Kidney epithelial cell (primary cell): ENCODE measurements at places on chromosomes 2 and 18.

DNA sequence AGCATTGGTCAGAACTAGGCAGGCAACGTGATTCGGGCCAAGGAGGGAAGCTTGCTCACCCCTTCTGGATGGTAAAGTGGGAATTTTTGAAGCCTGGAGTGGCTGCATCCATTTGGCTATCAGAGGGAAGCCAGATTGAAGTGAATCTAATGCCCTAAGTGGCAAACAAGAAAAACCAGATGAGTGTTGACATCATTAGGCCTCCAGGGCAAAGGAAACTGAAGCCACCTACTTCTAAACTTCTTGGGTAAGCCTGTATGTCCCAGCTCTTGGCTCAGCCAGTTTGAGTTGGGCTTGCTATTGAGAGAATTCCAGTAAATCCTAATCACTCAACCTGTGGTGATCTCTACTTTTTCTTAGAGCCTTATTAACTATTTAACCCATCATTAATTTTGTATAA is 20.9 kb downstream of the SOX11 start:
- no peak for DNase-seq

DNA sequence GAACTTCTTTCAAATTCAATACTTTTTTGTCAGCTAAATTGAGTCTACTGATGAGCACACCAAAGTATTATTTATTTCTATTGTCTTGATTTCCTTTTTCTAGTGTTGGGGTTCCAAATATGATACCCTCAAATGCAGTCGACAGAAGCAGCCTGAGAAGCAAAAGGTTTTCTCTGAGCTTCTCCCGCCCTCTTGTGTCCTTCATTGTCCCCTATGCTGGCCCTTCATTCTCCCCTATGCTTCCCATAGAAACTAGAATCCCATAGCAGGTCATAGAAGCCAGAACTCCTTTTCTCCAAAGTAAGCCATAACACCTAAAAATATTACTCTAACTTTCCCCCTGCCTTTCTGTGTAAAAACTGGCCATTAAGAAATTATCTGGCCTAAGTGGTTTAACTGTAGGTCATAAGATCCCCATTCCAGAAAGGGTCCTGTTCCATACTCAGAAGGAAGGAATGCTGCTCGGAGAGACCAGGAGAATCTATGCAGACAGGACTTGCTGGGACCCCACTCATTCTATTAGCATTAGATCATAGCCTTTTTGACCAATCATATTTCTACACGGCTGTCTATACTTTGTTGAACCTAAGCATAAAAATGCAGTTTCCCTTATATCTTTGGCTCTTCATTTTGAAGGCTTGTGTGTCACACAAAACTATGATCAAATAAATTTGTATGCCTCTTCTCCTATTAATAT is 764.6 kb upstream of the PKDCC start:
- DNase-seq: no peak

GRCh38 chr2:134704173-134704572 is 14.6 kb downstream of the TMEM163 start:
- no peak for DNase-seq

GRCh38 chr18:68121308-68121707 is 593.6 kb downstream of the TMX3 start:
- DNase-seq: no peak

GRCh38 chr2:155157065-155157464 is 458.6 kb downstream of the KCNJ3 start:
- no peak for DNase-seq

DNA sequence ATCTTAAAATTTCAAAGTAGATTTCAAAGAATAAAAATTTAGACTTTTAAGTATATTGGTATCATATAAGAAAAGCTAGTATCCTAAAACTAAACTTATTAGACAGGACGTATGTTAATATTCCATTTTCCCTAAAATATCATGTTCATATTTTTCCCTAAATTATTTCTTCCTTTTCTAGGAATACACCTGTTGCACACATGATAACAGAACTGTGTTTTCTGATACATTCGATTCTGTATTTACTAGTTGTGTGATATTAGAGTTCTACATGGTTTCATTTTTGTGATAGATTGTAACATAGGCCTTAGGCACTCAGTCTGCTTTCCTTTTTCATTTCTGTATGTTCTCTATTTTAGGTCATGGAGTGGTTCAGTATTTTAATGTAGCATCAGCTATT is 10.9 kb downstream of the RBM45 start:
- DNase-seq: no peak

DNA sequence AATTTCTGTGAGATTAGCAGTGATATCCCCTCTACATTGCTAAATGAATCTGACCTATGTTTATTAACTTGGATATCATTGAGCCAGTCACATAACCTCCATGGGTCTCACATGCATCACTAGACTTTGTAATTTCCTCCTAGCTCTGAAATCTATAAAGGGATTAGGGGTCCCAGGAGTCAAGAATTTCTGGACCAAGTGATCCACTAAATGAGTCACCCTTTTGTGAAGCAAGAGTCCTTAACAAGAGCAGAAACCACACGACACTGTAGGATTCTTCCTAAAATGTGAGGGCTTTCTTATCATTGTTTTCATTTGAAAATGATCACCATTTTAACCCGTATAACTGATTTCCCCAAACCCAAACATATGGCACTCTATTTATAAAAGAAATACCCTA is 90.3 kb downstream of the DHRS9 start:
- no peak for DNase-seq

DNA sequence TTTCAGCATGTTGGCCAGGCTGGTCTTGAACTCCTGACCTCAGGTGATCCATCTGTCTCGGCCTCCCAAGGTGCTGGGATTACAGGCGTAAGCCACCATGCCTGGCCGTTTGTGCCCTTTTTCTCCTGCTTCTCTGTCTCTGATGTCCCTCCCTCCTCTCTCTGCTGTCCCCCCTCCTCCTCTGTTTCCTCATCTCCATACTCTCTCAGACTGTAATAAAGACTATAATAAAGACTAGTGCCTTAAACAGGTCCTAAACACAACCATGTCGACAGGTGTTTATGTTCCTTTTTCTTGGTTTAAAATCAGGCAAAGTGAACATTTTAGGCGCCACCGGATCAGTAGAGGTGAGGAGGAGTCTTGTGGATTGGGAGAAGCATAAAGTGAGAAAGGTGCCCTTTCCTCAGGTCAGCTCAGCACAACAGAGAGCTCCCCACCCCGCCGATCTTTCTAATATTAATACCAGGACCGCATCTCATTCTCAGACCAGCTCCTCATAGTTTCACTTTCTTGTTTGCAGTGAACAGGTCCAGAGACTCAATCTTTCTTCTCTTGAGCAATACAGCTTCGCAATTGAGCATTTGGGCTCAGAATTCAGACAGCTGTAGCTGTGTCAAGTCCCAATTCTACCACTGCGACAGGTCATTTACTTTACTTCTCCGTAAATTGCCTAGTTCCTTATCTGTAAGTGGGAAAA is 23.7 kb downstream of the TIMM21 start:
- no peak for DNase-seq

GRCh38 chr2:32864334-32865111 is 82.2 kb upstream of the LTBP1 start:
- no peak for DNase-seq

DNA sequence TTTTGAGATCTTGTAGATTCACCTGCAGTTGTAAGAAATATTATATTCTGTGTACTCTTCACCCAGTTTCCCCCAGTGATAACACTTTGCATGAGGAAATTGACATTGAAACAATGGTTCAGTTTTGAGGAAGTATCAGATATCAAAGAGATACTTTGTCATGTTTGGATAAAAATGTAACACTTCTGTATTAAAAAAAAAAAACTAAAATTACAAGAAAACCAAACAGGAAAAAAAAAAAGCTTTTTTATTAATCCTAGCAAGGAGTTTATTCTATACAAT is 204.0 kb downstream of the ARL4C start:
- no peak for DNase-seq

DNA sequence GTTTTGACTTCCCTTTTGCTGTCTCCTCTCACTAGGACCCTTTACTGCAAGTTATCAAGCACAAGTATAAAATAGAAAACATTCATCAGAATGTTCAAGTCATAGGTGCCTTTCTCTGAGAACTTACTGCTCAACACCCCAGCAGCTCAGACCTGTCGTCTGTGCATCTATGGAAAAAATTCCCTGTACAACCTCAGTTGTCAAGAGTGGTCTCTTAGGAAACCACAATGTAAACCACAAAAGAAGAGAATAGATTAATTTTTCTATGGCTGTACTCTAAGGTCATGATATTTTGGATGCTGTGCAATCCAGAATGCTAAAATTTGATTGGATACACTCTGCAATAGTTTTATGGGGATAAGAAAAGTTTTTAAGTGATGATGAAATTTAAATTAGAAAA is 84.1 kb downstream of the RBMS1 start:
- no peak for DNase-seq

DNA sequence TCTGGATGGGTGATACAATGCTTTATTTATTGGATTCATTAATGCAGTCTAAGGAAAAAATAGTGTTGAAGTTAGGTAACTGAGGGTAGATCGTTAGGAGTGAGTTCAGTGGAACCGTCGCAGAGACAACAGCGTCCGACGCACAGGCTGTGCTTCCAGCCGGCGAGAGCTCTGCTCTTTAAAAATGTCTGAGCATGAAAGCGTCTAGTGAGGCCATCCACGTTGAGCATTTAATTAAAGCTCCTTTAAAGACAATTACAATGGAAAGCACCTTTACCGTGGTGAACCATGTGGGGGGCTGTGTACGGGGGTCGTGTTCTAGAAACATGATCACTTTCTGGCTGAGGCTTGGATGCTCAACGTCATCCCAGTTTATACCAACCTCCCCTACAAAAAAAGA is 822.7 kb downstream of the GALR1 start:
- no peak for DNase-seq

- DNase-seq: no peak
Measured at GRCh38 chr2:17821535-17822444, 5.5 kb downstream of the MSGN1 start.

GRCh38 chr18:57618910-57619309 is 2.7 kb downstream of the NARS1 start:
- DNase-seq: no peak

- no peak for DNase-seq
Measured at GRCh38 chr2:106187273-106187891, 6.7 kb downstream of the UXS1 start.
